T-helper 17 cell (primary cell): ENCODE measurements at places on chromosomes 7 and 10.

DNA sequence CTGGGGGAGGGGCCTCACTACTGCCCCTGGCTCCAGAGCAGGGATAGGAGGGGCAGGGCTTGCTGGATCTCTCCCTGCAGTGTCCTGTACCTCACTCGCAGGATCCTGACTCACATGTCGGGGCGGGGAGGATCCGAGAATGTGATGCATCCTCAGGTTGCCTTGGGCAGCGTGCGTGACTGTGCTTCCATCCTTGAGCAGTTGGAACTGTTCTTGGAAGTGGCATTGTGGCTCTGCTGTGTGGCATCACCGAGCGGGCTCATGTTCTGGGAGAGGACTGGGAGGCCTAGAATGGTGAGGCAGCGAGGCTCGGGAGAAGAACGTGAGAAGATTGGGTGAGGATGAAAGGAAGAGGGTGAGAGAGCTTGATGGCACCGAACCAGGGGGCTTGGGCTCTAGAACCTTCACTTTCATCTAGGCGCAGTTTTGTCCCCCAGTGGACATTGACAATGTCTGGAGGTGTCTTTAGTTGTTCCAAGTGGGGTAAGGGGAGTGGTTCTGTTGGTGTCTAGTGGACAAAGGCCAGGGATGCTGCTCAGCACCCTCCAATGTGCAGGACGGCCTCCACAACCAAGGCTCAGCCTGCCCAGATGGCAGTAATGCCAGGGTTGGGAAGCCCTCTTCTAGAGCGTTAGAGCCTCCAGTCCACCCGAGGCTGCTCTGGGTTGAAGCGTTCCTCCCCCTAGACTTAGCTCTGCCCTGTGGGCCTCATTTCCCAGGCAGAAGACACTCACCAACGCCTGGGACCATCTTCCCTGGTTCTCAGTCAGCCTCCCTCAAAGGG, 8.4 kb downstream of the RARRES2 start:
- DNase-seq: no peak

- peak; percentile 58 for DNase-seq
Observed at GRCh38 chr7:26200038-26200443, 505 bp downstream of the HNRNPA2B1 start.

DNA sequence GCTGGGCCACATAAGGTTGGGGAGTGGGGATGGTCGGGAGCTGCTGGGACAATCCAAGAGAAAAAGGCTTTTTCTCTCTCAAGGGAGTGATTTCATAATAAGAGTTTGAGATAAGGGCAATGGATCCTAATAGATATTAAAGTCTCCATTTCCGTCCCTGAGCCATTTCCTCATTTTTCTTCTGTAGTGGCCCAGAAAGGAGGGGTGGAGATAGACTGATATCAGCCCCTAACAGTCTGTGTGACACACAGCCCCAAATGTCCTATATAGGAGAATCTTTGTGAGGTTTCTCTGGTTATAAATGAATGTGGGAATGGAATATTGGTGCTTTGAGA, 35.2 kb downstream of the PRSS2 start:
- no peak for DNase-seq

GRCh38 chr7:24617957-24618616, 44.8 kb downstream of the PALS2 start:
- DNase-seq: no peak

DNA sequence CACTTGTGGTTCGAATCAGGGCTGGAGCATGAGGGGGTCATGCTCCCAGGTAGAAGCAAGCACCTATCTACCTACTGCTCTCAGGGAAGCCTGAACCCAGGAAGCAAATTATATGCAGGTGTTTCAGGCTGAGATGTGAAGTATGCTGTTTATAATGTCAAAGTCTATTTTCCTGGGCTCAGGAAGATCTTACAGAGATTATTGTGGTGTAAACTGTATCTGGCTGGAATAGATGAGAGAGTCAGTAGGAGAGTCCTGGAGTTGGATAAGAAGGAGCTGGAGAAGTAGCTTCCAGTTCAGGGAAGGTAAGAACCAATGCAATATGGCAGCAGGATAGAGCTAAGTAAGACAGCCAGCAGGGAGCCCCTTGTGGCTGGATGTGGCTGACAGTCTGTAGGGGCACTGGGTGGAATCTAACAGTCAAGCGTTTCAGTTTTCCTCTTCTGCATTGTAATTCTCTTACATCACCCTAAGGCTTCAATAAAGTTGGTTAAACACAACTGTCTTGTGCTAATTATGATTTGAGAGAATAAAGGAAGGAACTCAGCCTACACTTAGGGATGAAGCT, 105.9 kb upstream of the EEPD1 start:
- DNase-seq: no peak

DNA sequence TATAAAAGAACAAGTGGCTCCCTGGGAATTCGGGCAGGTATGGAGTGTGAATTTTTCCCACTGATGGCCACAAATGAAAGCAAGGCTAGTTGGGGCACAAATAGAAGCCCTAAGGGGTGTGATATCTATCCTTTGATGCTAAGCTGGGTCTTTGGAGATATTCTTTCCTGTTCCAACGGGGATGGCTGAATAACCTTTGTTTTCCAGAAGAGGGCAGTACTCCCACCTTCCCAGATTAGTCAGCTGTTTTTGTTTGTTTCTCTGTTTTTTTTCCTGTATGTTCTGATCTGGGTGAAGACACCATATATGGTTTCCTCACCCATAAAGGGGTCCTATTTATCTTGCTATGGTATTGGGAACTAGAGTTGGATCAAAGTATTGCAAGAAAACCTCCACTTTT, 947.7 kb upstream of the SORCS1 start:
- DNase-seq: no peak

GRCh38 chr10:106917452-106918055, 247.0 kb downstream of the SORCS1 start:
- DNase-seq: no peak

GRCh38 chr7:138776166-138776833, 21.5 kb upstream of the TMEM213 start:
- DNase-seq: no peak
